ENCODE measurements at places on chromosomes 7 and 10. TPM values are rescaled to one million over a fixed set of nuclear protein-coding genes. Genes with fewer than 3 reads are reported as not detected.

RAMP3 gene
- not detected for total RNA-seq

CALCR gene
- not detected for total RNA-seq

FAM20C gene
- total RNA-seq, result 71.2 TPM

RPEL1 gene
- total RNA-seq, result under 0.01 TPM

MASTL gene
- 15.8 TPM for total RNA-seq

CEP55 gene
- 66.1 TPM for total RNA-seq

PNLIPRP3 gene
- total RNA-seq, result not detected

DRGX gene
- not detected for total RNA-seq

FAM131B gene
- total RNA-seq, result 1.2 TPM

PPP1R17 gene
- total RNA-seq, result not detected

UCMA gene
- not detected for total RNA-seq

GRID2IP gene
- total RNA-seq, result not detected

TAS2R3 gene
- not detected for total RNA-seq

GDF10 gene
- total RNA-seq, result not detected

SCART1 gene
- total RNA-seq, result under 0.01 TPM

ADGRA1 gene
- total RNA-seq, result not detected

CDC14C gene
- total RNA-seq, result not detected

PNLIPRP2 gene
- total RNA-seq, result not detected

CADPS2 gene
- 20.8 TPM for total RNA-seq

LARP4B gene
- total RNA-seq, result 24.5 TPM

HOXA9 gene
- total RNA-seq, result 17.9 TPM

SHH gene
- total RNA-seq, result not detected

PIK3CG gene
- total RNA-seq, result under 0.01 TPM

LRIT1 gene
- not detected for total RNA-seq

PTF1A gene
- not detected for total RNA-seq

CYCS gene
- 77.3 TPM for total RNA-seq

SPDYE18 gene
- not detected for total RNA-seq

GPR15LG gene
- not detected for total RNA-seq

Measured in myometrial cell (primary cell).